ENCODE measurements at places on chromosomes 1 and 21.

DNA sequence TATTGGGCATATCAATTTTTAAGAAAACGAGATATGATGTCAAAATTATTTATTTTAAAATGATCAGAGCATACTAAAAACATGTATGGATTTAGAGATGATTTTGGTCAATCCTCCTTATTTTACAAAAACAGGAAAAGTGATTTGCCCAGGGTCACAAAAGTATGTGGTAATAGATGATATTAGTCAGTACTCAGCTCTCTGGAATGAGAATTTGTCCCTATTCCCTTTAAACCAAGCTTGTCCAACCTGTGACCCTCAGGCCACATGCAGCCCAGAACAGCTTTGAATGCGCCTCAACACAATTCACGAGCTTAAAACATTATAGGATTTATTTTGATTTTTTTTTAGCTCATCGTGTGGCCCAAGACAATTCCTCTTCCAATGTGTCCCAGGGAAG is 104.7 kb downstream of the AKT3 start:
- DNase-seq, result no peak

GRCh38 chr1:197915260-197915861 is 1.8 kb upstream of the LHX9 start:
- no peak for DNase-seq

DNA sequence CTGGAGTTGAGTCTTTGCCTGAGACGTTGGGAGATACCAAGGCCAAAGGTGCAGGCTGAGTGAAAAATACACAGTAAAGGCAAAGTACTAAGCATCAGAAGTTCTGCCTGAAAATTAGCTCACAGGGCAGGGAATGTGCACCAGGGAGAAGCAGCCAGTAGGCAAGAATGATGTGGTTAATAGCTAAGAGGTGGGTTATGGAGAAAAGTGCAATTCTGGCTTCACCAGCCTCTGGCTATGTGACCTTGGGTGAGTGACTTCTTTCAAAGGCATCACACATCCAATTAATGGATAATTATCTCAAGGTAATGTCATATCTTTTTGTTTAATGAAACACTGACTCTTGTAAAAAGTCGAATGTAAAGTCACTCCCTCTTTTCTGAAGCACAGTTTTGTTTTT is 230.7 kb upstream of the FGGY start:
- DNase-seq, result no peak

DNA sequence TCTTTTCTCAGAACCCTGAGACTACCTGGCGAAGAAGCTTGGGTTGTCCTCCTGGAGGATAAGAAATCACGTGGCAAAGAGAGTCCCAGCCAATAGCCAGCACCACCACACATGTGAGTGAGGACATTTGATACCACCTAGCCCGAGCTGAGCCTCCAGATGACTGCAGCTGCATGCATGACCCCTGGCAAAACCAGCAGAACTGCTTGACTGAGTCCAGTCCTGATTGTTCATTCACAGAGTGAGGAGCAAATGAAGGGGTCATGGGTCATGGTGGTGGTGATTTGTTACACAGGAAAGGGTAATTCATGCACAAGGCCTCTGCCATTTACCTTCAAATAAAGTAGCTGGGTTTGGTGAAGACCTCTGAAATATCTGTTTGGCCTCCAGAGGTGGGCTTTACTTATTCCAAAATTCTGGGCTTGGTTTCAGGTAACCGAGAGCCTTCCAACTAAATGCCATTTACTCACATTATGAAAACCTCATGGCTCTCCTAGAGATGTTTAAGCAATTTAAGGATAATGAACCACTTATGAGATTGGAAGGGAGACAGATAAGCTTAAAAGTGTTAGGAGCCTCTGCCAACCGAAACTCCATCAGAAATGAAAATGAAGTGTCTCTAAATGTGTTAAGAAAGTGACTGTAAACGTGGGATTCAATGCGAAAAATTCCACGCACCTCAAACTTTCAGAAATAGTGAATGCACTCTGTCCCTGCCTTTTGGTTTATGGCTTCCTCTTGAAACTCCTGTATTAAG is 163.3 kb downstream of the SLC35F3 start:
- no peak for DNase-seq

DNA sequence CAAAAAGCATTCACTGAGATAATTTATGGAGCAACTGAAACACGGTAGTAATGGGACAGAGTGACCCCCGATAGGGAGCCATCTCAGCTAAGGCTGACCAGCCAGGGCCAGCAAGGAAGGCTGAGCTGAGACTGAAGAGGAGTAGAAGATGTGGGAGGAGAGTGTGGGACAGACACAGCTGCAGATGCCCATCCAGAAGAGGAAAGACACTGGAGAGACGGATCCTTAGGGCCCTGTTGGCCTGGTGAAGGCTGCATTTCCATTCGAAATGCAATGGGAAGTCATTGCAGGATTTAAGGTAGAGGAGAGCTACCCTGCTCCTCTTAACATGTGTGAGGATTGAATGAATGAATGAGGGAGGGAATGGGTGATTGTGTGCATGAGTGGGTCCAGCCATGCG is 44.0 kb upstream of the LRP8 start:
- DNase-seq, result no peak

DNA sequence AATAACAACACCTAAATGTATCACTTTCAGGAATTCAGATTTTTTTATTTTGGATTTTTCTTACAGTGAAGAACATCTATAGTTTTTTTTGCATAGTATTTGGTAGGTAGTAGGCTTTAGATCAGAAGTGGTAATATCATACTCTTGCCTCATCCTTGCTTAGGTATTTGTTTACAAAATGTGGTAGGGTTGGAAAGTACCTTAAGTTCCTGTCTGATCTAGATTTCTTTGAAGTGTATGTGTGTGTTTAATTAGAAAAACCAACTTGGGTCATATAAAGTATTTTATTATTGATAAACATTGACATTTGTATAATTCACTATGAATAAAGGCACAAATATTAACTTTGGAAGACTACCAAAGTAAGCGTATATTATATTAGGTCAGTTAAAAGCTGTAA is 85.3 kb upstream of the GPR88 start:
- no peak for DNase-seq

- no peak for DNase-seq
Observed at GRCh38 chr1:214967865-214968575, 114.5 kb upstream of the KCNK2 start.

DNA sequence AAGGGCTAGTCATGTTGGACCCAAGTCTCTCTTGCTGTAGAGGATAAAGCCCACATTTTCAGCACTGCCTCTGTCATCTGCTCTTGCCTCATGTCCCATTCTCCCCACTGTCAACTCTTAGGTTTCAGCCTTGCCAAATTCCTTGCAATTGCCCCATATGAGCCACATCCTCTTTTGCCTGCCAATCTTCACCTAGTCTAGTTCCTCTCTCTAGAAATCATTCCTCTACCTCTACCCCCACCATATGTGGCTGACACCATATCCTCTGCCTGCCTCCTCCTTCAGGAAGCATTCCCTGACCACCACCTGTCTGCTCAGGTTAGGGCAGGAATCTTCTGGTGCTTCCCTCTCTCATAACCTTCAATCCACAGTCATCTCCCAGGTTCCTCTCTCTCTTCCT is 38.2 kb downstream of the SLC9A1 start:
- no peak for DNase-seq

DNA sequence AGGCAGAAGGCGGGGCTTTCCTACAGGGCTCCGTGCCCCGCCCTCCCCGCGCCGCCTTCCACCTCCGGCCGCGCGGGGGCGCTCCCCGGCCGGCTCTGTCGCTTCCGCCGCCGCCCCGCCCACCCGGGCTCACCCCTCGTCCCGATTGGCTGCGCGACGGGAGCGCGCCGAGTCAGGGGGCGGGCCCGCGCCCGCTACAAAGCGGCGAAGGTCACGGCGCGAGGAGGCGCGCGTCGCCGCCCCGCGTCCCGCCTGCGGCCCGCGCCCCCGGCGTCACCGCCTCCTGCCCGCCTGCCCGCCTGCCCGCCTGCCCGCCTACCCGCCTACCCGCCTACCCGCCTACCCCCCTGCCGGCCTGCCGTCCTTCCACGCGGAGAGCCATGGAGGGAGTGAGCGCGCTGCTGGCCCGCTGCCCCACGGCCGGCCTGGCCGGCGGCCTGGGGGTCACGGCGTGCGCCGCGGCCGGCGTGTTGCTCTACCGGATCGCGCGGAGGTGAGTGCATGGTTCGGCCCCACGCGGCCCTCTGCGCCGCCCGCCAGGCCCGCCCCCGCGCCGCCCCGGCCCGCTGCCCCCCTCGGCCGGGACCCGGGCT is at the start of gene TMEM201:
TMEM201 (plus strand) TSS at position 361 of the 593 bp plus-strand sequence; CDS start at position 381, 20 bp downstream.
- peak; percentile 92 for DNase-seq

DNA sequence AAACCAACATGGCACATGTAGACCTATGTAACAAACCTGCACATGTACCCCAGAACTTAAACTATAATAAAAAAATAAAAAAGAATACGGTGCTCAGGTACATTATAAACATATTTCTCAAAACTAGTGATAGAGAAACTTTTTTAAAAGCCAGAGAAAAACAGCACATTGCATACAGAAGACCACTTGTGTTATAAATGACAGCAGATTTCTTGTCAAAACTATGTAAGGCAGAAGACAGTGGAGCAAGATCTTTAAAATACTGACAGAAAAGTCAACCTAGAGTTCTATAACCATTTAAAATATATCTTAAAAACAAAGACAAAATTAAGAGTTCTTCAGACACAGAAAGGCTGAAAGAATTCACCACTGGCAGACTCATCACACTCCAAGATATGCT is 144.7 kb downstream of the NEGR1 start:
- DNase-seq, result no peak

- no peak for DNase-seq
Observed at GRCh38 chr21:19034041-19034440, 630.5 kb upstream of the TMPRSS15 start.

DNA sequence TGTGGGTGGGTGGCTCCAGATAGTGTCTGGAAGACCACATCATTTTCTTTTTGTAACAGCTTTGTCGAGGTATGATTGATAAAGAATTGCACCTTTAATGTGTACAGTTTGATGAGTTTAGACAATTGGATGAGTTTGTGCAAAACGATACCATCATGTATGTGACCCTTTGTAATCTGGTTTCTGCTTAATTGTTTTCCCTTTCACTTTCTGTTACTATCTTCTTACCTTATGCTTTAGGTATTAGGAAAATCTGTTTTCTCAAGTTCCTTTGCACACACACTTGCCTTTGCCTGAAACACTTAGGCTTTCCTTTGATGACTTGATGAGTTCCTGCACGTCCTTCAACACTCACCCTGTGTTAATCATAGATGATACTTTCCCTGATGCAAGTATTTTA is 6.8 kb downstream of the OR10Z1 start:
- no peak for DNase-seq

DNA sequence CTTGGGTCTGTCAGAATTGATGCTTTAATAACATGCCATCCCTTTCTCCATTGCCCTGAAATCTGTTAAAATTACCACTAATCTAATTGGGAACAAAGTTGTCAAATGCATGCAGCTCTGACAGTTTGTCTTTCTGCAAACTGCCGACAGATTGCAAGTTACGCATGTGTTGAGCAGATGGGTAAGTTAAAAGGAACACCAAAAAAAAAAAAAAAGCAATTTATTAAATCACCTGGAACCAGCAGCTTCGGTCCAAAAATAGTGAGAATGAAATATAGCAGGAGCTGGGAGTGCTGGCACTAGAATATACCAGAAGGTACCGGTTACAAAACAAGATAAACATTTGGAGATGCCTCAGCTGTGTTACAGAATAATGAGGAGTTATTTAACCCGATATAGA is 149.6 kb upstream of the C1orf87 start:
- no peak for DNase-seq

DNA sequence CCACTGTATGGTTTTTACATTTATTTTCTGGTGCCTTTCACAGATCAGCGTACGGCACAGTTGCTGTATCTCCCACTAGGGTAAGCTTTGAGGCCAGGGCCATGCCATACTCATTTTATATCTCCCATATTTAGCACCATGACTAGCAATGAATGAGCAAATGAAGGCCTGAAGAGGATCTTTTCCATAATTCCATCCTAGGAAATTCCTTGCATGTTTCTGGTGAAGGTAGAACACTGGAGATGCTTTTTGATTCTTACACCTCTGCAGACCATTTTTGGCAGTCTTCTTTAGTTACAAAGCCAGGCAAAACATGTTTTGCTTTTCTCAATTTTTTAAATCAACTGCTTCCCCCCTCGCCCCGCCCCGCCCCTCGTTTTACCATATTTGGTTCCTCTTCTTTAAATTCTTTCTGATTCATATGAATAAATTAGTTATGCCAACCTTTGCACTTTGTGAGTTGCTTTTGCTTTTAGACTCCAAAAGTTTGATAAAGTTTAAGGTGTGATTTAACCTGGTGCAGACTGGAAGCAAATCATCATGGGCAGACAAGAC is 78.9 kb upstream of the AK4 start:
- no peak for DNase-seq

DNA sequence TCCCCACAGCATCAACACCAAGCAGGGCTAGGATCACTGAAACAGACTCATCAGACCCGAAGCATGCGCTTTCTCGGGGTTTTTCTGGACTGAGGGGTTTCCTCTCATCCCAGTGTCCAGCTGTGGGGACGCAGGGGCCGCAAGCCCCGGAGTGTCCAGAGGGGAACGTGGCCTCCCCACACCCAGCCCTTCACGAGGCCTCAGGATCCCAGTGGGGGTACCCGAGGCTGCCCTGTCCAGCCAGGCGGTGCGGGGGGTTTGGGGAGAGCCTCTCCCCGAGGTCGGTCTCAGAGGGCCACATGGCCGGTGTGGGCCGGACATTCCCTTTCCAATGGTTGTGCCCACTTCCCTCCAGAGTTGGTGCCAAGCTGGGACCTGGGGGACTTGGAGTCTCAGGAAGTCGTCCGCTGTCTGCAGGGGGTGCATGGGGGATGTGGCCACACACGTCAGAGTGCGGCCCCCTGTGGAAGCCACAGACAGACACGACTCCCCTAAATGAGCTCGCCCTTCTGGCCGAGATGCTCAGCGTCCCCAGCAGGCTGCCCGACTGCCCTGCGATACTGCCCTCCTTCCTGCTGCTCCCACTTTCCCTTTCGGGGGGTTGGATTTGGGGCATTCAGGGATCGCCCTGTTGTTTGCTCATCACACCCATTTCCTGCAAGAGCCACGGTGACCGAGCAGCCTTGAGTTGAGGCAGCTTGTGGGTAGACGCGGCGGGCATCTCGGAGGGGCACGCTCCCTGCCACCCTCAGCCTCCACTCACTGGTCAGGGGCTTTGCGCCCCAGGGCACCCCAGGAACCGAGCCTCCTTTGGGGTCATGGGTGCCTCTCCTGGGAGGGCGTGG is 4.1 kb downstream of the COL6A1 start:
- DNase-seq, result no peak

DNA sequence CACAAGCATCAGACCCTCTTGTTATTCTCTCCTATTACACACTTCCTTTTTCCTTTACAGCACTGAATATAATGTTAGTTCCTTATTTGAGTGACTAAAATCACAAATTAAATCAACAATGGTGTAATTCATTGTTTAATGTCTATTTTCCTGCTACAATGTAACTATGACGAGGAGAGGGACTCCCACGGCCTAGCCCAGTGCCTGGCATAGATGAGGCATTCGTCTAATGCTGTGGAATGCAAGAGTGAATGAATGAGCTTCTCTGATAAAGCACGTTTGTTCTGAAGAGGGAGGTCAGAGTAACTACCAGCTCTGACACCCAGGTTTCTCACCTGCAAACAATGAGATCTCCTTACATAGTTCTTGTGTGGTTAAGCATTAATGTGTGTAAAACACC is 479.4 kb downstream of the OMA1 start:
- DNase-seq, result no peak

GRCh38 chr1:225941187-225941941 is at the start of gene LEFTY2:
Gene LEFTY2 (minus strand): TSS chr1:225941220. CDS start chr1:225941140, 80 bp downstream.
- no peak for DNase-seq

- no peak for DNase-seq
Observed at GRCh38 chr1:153394391-153394790, 3.5 kb upstream of the S100A8 start.

- no peak for DNase-seq
Observed at GRCh38 chr1:161335796-161336195, 21.6 kb downstream of the SDHC start.

All from effector memory CD4-positive, alpha-beta T cell (primary cell).